NCI-H1436 treated with DMSO at 0.1 percent for 48 hours (cell line): ENCODE measurements at places on chromosomes 3 and 15.
A peak's percentile ranks its signal among the peaks of the same experiment; 100 is the strongest.

DNA sequence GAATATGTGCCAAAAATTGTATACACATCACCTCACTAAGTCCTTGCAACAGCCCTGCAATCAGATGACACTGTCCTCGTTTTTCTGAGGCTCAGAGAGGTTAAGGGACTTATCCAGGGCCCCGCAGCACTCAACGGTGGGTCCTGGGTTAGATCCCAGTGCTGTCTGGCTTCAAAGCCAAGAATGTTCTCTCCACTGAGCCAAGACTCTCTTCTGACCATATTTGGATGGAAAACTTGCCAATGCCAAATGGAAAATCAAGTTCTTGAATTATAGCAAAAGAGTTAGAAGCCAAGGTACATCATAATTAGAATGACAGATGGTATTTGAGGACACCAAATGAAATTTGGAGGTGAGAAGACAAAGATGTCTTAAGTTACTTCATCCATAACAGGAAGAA is 75.9 kb downstream of the NCEH1 start:
- DNase-seq, result no peak

GRCh38 chr3:152591515-152591914 is 243.4 kb upstream of the P2RY1 start:
- DNase-seq, result no peak

- no peak for DNase-seq
Observed at GRCh38 chr15:59399465-59400102, 26.9 kb upstream of the MYO1E start.

- no peak for DNase-seq
Observed at GRCh38 chr3:167397826-167398225, 17.7 kb upstream of the ZBBX start.

GRCh38 chr15:31032961-31033371 is 41.5 kb upstream of the MTMR10 start:
- no peak for DNase-seq

DNA sequence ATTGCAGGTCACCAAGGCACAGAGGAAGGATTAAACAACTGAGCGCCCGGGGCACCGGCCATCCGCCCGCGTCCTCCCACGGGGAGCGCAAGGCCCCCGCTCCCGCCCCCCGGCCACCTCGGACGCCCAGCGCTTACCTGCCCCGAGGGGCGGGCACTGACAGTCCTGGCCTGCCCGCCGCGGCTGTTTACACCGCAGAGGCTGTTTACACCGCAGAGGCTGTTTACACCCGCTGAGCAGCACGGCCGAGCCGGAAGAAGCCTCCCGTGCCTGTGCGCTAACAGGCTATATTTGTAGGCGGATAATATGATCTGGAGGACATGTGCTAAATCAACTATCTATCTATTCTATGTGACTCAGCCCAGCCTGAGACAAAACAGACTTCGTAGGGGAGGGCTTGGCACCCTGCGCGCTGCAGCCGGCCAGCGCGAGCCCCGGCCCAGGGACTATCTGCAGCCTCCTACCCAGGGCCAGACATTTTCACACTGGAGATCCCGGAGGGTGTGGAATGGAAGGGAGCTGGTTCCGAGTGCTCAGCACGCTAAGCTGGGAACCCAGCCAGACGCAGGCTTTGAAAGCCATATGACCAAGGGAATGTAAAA is at the start of gene LRRC2:
TSS of gene LRRC2 (minus strand) at position 263 of the 602 bp plus-strand sequence. CDS start 14,711 bp downstream, outside the sequence.
- DNase-seq, result no peak

GRCh38 chr3:98962951-98963350 is 61.5 kb upstream of the DCBLD2 start:
- DNase-seq, result no peak

DNA sequence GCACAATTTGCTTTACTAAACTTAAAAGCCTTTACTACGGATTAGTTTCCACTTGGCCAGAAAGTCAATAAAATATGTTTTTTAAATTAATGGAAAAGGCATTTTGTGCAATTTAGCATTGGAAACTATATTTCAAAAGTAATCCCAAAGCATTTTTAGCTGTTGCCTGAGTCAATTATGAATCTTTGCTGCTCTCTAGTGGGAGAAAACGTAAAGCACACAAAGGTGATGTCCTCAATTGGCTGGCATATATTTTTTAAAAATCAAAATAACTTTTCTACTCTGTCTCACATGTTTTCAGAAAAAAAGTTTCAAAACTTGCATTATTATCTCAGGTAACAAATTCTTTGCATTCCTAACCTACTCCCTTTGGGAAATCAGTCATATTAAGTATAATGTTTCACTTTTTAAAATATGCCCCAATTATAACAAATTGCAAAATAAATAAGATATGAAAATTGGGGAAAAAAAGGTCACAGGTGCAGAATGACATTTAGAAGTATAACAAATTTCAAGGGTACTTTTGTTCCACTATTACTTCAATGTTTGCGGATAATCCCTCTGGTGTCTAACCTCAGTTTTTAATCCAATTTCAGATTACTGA is 47.2 kb upstream of the TEX55 start:
- DNase-seq, result no peak

DNA sequence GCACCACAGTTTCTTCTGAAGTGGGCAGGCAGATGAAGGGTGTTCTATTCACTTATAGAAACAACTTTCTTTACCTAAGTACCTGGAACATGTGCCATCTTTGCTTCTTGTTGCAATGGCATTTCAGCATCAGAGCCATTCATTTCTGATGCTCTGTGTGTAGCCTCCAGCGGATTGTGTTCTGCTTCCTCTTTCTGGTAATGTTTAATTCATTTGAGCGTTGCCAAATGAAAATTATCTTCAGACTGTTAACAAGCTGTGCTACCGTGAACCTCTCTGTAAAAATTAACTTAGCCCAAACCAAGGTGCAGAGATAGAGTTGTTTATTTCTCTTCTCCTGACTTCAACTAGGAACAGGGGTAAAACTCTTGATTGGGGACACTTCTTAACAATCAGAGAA is 302.0 kb downstream of the EDEM1 start:
- no peak for DNase-seq

- no peak for DNase-seq
Observed at GRCh38 chr3:56397798-56398197, 70.5 kb downstream of the ERC2 start.

GRCh38 chr3:53217175-53217574 is 38.6 kb downstream of the TKT start:
- no peak for DNase-seq

- DNase-seq, result no peak
Observed at GRCh38 chr3:127718916-127719290, 46.2 kb downstream of the ABTB1 start.

DNA sequence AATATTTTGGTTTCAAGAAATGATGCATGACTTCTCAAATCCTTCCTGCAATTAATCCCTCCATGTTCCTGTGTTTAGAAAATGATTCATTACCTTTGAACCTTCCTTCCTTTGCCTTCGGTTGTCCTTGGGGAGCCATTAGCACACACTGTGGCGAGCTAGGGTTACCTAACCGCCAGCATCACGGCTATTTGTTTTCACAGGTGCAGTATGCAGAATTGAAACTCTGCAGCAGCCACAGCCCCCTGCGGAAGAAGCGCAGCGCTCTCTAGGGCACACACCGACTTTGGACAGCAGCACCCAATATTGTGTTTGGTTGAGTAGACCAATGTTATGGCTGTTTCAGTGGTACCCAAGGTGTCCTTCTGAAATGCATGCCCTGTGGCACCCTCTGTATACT is 247.4 kb downstream of the MCTP2 start:
- peak; percentile 68 for DNase-seq

GRCh38 chr3:55571913-55572312 is 84.8 kb upstream of the WNT5A start:
- DNase-seq, result no peak

GRCh38 chr3:32577174-32577573 is 6.5 kb upstream of the DYNC1LI1 start:
- no peak for DNase-seq

- DNase-seq, result no peak
Observed at GRCh38 chr3:41370307-41370706, 171.0 kb downstream of the CTNNB1 start.

DNA sequence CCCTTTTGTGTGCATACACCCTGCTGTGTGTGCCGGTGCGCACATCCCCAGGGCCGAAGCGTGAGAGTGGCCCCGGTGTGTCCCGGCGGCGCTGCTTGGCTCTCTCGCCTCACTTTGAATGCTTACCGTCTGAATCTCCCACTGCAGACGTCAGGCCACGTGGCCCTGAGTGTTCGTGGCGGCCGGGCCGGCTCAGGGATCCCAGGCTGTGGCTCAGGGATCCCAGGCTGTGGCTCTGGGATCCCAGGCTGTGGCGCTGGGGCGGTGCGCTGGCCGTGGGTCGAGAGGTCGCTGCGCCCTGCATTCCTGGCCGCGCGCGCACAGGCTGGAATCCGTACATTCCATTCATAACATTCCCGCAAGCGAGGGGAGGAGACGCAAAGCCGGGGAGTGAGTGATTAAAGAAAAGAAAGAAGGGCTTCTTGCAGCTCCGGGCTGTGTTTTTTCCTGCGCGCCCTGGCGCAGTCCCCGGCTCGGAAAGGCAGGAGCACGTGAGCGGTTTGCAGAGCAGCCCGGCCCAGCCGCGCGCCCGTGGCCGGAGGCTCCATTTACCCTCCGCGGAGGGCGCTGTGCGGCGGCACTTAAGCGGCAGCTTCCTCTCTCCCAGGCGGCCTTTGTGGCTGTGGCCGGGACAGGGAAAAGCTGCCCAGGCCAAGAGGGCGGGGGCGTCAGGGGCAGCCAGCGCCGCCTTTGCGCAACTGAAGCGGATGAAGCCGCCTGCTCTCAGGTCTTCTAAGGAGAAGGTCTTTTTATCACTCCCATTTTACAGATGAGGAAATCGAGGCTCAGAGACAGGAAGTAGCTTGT is 87.0 kb upstream of the ALDH1L1 start:
- DNase-seq, result no peak

- DNase-seq, result no peak
Observed at GRCh38 chr3:153313302-153313965, 151.4 kb downstream of the RAP2B start.

GRCh38 chr3:119697394-119697793 is 5.4 kb upstream of the CFAP91 start:
- no peak for DNase-seq

DNA sequence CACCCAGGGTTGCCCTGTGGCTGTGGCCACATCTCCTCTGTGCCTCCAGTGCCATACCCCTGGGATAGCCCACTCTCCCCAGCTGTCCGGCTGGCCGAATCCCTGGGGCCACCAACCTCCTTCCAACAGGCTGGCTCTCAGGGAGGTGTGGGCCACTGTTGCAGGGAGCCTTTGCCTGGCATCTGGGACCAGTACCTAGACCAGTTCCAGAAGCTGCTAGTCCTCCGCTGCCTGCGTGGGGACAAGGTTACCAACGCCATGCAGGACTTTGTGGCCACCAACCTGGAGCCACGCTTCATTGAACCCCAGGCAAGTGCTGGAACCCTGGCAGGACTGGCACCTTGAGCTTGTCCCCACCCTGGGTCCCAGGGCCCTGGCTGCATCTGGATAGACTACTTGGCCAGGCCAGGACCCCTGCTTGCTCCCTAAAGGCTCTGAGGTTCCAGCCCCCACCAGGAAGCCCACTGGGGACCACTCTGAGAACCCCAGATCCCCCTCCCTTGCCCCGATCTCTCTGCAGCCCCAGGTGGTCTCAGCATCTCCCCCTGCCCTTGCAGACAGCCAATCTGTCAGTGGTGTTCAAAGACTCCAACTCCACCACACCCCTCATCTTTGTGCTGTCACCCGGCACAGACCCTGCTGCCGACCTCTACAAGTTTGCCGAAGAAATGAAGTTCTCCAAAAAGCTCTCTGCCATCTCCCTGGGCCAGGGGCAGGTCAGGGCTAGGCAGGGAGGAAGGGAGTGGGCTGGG is 50.0 kb downstream of the SEMA3G start:
- DNase-seq, result no peak

DNA sequence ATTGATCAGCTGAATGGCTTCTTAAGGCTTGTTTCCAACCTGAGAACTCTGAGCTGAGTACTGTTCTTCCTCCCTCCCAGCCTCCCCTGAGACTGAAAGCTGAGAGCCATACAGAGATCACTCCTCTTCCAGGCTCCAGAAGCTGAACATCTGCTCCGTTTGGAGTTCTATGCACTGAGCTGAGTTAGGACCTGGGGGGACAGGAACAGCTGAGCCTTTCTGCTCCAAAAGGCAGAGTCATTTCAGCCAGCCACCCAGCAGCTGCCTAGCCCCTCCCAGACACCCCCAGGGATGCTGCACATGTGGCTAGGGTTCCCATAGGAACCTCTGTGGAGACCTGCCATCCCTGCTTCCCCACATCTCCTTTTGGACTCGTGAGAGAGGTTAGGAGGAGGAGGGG is 64.2 kb upstream of the GLCE start:
- no peak for DNase-seq

GRCh38 chr3:170154569-170155143 is 26.9 kb downstream of the PHC3 start:
- DNase-seq, result no peak

- DNase-seq, result no peak
Observed at GRCh38 chr3:58296269-58296668, 9.8 kb upstream of the RPP14 start.

GRCh38 chr15:85974348-85974705 is 105.3 kb upstream of the AGBL1 start:
- DNase-seq, result no peak

GRCh38 chr3:45984331-45985312 is 11.0 kb downstream of the FYCO1 start:
- no peak for DNase-seq

DNA sequence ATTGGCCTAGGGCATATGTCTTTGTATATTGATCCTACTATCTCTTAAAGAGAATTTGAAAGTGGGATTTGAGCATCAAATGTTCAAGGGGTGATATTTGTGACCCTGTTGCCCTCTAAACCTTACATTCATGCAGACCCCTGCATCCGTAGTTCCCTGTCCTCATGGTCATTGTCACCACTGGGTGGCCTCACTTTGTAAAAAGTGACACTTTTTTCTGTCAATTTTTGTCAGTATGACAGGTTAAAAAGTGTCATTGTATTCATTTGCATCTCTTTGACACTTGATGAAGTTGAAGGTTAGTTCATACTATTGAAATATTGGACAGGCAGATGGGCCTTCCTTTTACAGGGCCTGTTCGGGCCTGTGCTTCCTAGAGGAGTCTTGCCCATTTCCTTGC is 12.3 kb upstream of the KLF15 start:
- no peak for DNase-seq

- no peak for DNase-seq
Observed at GRCh38 chr15:50016951-50017350, 102.1 kb downstream of the ATP8B4 start.

DNA sequence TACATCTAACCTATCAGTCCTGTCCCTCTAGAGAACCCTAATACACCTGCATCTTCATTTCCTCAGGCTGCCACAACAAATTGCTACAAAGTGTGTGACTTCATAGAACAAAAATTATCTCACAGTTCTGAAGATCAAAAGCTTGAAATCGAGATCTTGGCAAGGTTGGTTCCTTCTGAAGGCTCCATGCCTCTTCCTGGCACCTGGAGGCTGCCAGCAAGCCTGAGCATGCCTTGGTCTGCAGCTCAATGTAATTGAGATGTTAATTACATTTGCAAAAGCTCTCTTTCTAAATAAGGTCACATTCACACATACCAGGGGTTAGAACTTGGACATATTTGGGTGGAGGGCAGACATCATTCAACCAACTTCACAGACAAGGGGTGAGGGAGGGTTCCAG is 86.4 kb upstream of the ABHD17C start:
- peak; percentile 34 for DNase-seq

- no peak for DNase-seq
Observed at GRCh38 chr3:188431553-188431952, 277.6 kb downstream of the LPP start.

- no peak for DNase-seq
Observed at GRCh38 chr3:33117461-33117860, 3.6 kb downstream of the CRTAP start.

GRCh38 chr3:49689046-49689907 is at the start of the genes MST1 and RNF123:
Gene MST1, minus strand, starts transcription at chr3:49689474. Its CDS starts 783 bp downstream, at chr3:49688691.
Gene RNF123, plus strand, starts transcription at chr3:49689557. Its CDS starts 1,609 bp downstream, at chr3:49691166.
- no peak for DNase-seq

- no peak for DNase-seq
Observed at GRCh38 chr3:98592345-98592935, 971 bp downstream of the CPOX start.
